ENCODE measurements at places on chromosomes 4 and X.
A peak's percentile ranks its signal among the peaks of the same experiment; 100 is the strongest.

GRCh38 chr4:149279331-149279730 lies 536.3 kb downstream of the IQCM start:
- DNase-seq = no peak

- no peak for DNase-seq
Measured at GRCh38 chr4:105613306-105613705, 60.9 kb downstream of the ARHGEF38 start.

- no peak for DNase-seq
Measured at GRCh38 chrX:153634832-153635231, 12.2 kb upstream of the DUSP9 start.

GRCh38 chr4:16070203-16070602 lies 13.6 kb downstream of the PROM1 start:
- DNase-seq = no peak

- no peak for DNase-seq
Measured at GRCh38 chrX:116413273-116413672, 23.1 kb upstream of the SLC6A14 start.

GRCh38 chrX:15939737-15940136 lies 85.1 kb upstream of the AP1S2 start:
- no peak for DNase-seq

- peak; percentile 15 for DNase-seq
Measured at GRCh38 chr4:53346920-53347852, 18.7 kb downstream of the SCFD2 start.

GRCh38 chrX:138298268-138298667 lies 413.2 kb downstream of the FGF13 start:
- DNase-seq = no peak

DNA sequence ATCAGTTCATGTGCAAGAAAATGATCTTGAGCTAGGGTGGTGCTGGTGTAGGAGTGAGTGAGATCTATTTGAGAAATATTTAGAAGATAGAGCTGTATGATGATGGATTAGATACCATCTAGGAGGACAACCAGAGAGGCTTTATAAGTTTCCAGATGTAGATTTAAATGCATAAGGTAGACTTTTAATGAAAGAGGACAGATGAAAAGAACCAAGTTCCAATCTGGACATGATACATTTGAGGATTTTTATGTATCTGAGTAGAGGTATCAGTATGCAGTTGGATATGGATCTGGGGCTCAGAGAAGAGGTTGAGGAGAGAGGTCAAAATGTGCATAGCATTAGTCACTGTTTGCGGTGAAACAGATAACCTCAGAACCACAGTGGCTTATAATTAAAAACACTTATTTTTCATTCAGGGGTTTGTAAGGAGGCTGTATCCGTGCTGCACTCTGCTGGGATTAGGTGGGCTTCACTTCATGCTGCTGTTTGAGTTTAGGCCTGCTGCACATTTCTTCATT lies 348.7 kb downstream of the BMPR1B start:
- no peak for DNase-seq

DNA sequence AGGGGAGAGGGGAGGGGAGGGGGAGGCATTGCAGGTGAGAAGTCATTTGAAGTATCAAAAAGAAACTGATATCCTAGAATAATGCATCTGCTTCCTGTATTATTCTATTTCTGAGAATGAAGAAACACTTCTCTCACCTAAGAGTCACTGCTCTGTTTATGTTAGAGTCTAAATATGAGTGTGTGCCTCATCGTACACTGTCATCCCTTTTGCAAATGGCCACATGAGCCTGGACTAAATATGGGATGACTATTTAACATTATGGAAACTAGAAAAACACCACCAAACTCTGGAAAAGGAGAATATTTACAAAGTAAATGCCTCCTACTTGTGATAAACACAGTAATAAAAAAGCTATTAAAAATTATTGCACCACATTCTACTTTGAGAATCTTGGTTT lies 146.4 kb upstream of the NOCT start:
- DNase-seq = no peak

GRCh38 chrX:133878710-133879109 lies 106.7 kb downstream of the GPC3 start:
- no peak for DNase-seq

GRCh38 chr4:183732296-183732695 lies 73.2 kb downstream of the TRAPPC11 start:
- no peak for DNase-seq

DNA sequence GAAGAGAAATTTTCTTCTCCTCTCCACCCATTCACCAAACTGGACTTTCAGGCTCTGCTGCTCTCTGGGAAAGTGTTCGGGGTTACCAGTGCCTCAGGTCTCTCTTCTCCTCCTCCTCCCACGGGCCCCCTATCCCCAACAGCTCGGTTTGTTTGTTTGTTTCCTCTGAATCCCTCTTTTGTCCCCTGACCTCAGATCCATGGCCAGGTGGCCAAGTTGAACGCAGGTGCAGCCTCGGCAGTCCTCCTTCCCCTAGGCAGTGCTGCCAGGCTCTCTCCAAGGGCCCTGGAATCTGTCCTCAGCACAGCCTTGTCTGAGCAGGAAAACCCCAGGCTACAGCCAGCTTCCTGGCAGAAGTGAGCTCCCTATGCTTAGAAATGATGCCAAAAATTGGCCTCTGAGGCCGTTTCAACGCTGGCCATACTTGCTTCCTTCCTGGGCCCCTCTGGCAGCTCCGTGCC lies 60.0 kb downstream of the FHDC1 start:
- no peak for DNase-seq

DNA sequence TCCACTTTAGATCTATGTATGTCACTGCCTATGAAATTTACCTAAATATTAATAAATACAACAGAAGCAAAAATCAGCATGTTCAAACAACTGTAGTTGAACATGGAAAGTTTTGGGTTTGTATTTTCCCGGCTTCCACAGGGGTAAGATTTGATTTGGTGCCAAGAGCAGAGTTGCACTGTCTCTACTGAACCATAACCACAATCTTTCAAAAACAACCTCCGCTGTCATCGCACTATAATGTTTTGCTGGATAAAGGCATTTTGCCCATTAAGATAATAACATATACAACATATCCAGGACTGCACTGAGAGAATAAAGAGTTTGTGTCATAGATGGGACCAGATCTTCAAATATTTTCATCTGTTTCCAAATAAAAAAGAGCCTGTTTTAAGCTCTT lies 94.9 kb downstream of the TENM3 start:
- no peak for DNase-seq

GRCh38 chrX:627510-627981 lies 3.0 kb upstream of the SHOX start:
- DNase-seq = no peak

DNA sequence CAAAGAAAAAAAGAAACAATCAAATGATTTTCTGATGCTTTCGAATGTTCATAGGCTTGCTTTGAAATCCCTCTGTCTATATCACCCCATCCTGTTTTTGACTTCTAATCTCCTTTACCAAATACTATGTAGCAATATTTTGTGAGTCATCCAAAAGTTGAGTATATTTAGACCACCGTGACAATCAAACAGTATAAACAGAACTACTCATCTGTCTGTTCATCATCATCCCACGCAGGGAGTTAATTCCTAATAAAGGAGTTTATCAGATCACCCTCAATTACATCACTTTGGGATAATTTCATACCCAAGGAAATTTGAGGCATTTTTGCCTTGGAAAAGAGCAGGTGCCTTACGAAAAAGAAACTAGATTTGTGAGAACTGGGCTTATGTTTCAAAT lies 212.9 kb downstream of the CBR4 start:
- DNase-seq = no peak

DNA sequence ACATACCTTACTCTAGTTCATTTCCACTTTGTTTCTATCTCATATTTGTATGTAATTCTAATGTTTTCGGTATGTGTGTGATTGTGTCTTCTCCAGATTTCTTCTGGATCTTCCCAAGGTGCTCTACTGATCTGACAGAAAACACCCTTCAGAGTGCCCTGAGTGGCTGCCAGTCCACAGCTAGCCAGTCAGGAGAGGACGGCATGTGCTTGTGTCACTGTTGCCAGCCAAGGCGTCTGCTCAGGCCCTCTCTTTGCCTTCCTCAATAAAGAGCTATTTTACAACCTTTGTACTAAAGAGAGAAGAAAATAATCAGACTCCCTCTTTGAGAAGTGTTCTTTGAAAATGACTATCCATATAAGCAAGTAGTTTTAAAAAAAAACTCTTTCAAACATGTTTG lies 29.0 kb downstream of the CD99L2 start:
- no peak for DNase-seq

- DNase-seq = no peak
Measured at GRCh38 chr4:188435381-188435780, 296.1 kb downstream of the TRIML1 start.

DNA sequence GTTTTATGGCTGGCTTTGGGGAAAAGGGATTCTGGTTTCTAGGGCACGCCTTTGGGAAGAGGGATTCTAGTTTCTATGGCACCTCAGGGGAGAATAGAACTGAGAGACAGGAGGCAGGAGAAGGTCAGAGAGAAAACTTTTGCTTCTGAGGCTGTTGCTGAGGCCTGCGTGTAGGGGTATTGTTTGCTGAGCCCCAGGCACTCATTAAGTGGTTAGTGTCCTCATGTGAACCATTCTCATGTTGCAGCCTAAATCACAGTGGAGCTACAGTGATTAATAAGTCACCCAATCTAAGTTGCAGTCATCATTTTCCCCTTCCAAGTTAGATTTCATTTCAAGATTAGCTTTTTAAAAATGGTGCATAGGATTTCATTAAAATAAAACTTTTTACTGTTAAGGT lies 29.0 kb downstream of the VCX3A start:
- DNase-seq = no peak

DNA sequence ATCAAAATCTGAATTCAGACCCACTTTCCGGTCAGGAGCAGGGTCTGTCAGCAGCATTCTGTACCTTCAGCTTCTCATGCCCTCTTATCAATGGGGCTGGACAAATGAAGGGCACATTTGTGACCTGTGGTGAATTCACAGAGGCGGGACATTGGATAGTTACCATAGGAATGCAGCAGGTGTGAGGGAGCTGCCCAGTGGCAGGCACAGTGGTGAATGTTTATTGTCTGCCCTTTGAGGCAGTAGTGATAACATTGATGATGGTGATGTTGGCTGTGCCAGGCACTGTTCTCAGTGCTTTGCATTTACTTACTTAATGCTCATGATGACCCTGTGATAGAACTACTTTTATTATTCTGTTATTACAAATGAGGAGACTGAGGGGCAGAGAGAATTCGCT lies 101.2 kb upstream of the KIT start:
- no peak for DNase-seq

DNA sequence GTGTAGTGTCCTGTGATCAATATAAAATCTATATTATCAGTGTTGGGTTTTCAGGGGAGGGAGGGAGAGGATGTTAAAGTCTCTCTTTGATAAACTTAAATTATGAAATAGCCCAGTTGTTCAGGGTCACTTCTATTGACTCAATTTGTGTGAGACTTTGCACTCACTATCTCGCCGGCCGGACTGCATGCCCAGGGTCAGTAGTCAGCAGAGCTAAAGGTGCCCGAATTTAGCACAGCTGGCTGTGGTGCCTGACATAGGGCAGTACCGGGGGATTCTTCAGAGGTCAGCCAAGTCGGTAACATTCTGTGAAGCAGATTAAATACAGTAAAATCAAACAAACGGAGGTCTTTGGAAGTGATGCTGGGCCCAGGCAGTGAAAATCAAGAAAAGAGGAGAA lies 19.2 kb downstream of the GABRQ start:
- DNase-seq = no peak
